ENCODE measurements at places on chromosomes 13 and 19. TPM values are rescaled to one million over a fixed set of nuclear protein-coding genes. Genes with fewer than 3 reads are reported as not detected.

DNA sequence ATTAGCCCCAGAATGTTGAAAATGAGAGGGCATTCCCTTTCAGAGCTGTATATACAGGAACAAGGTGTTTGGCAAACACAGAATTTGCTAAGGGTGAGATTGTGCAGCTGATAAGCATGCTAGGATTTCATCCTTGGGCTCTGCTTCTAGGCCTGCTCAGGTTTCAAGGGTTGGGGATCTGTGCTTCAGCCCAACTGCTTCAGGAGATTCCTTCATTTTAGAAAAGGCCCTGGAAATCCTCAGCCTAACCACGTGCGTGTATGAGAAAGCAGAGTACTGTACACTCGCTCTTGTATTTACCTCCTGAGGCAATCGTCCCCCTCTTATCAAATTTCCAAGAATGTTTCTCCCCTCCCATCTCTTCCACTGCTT is 291.6 kb upstream of the ARGLU1 start:
- no peak for DNase-seq

GRCh38 chr13:109738298-109738746 is 48.1 kb downstream of the IRS2 start:
- DNase-seq, result no peak

DNA sequence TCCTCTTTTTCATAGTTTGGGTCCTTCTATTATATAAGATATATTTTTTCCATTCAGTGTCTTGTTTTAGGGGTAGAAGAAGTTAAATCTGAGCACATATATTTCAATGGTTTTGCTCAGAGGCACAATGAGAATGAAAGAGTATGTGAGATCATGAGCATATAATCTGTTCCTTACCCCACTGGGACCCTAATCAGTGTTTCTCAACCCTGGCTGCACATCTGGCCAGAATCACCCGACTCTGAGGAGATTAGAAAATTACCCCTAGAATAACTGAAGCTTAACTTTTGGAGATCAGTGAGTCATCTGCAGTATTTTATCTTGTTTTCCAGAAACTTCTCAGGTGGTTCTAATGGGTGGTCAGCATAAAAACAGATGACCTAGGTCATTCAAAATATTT is 782 bp downstream of the CYSLTR2 start:
- no peak for DNase-seq

DNA sequence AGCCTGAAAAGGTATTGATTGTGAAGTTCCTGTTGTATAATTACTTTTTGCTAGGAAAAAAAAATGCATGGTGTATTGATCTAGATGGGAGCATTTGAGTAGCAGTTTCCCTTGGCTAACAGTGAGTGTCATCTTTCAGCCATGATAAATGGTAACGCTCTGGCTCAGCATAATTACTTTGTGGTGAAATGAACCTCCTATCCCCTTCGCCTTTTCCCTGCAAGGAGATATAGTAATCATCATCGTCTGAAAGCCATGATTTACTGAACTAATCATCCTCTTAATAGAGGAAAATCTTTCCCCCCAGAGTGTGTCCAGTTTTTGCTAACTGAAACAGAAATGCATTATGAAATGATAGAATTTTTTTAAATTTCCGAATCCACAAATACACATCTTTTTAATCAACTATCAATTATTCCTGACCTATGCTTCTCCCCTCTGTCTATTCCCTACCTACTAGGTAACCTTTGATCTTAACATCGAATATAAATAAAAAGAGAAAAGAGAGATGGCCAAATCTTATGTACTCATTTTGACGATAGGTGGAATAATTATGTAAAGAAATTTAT is 88.7 kb downstream of the MAB21L1 start:
- DNase-seq, result no peak

WDR88 gene
- polyA plus RNA-seq, result 1.2 TPM

NLRP4 gene
- polyA plus RNA-seq, result not detected

Measured in left lung (tissue), 14 donors.